ENCODE measurements at places on chromosomes 5 and 9. TPM values are rescaled to one million over a fixed set of nuclear protein-coding genes. Genes with fewer than 3 reads are reported as not detected.

DNA sequence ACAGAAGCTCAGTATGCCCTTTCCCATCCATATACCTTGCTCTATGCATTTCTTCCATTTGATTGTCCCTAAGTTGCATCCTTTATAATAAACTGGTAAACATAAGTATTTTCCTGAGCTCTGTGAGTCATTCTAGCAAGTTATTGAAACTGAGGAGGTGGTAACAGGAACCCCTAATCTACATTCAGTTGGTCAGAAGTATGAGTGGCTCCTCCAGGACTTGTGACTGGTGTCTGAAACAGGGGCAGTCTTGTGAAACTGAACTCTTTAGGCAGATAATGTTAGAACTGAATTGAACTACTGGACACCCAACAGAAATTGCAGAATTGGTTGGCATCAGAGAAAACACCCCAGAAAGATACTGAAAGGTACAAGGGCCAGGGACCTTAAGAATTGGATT lies 133.1 kb upstream of the POU5F2 start:
- DNase-seq: no peak

- DNase-seq: no peak
These were observed 40.5 kb downstream of the PTTG1 start for GRCh38 chr5:160462167-160462566.

DNA sequence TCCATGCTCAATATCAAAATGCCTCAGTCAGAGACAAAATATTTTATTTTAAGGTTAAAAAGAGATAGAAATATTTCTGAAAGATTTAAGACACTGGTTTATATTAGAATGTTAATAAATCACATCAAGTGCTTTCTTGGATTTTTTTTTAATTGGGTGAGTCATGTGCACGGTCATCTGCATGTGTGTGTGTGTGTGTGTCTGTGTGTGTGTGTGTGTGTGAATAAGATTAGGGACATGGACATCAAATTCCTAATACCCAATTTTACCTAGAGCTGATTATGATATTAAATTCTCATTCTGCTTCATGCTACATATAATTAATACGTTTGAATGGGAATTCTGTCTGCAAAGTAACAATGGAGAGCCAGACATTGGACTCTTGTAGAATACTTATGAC lies 122.9 kb downstream of the BASP1 start:
- DNase-seq: no peak

DNA sequence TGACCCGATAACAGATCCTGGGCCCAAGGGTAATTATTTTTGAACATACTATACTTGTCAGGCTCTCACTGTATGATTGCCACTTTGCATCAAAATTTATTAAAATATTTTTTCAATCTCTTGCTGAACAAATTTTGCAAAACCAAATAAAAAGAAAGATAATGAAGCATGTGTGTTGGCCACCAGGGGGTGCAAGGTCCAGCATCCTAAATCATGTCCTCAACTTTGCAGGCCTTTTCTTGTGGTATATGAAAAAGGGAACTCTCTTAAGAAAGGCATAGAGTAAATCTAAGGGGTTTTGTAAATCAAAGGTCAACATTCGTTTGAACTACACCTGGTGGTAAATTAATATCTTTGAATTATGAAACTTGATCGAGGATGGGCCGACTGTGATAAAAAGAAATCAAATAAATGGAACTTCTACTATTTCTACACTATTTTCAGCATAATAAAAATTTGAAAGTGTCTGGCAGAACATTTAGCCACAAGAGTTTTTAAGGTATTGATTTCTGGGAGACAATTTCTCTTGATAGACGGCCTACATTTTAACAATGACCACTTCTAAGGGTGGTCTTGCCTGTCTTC lies 676.5 kb downstream of the DMRTA1 start:
- DNase-seq: no peak

DNA sequence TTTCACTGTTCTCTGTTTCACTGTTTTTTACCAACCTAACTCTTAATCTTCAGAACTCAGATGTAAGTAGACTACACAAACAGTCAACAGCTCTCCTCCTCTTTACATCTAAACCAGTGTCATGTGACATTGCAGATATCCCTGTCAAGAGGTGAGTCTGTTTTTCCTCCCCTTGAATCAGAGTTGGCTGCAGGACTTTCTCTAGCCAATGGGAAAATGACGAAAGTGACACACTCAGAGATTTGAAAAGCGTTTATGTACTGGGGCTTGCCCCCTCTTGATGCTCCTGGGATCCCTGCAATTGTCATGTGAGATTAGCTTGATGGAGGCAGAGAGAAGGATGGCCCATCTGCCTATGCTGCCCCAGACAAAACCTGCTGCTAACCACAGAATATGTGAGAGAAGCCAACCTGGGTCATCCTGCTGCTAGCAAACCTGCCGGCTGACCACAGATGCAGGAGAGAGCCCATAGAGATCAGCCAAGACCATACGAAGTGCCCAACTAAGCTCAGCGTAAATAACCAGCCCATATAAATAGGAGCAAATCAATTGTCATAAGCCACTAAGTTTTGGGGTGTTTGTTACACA lies 111.1 kb downstream of the ASTN2 start:
- no peak for DNase-seq

- DNase-seq: no peak
These were observed 125.2 kb upstream of the CDH6 start for GRCh38 chr5:31068287-31068686.

PCDHB14 gene
- 3.7 TPM for total RNA-seq

DNA sequence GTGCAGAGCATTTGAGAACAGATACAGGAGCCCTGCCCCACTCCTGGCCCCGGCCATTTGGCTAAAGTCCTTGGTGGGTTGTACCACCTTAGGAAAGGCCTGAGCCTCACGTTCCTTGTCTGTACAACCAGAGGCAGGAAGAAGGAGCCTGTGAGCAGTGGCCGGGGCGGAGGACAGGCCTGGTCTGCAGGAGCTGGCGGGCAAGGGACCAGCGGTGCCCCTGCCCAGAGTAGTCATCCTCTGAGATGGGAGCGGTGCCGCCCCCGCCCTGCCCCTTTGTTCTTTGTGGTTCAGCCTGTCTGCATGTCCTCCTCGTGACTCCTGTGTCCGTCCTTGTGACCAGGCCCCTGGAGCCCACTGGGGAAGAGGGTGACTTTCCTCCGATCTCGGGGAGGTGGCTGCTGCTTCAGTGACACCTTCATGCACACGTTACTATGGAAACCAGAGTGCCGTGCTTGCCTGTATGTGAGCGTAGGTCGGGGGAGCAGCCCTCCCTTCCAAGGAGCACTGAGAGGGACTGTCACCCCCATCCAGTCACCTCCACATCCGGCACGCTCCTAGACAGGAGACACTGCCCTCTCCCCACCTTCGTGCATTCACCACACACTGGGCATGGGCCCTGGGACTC lies 42.9 kb downstream of the UNC5A start:
- DNase-seq: no peak

DNA sequence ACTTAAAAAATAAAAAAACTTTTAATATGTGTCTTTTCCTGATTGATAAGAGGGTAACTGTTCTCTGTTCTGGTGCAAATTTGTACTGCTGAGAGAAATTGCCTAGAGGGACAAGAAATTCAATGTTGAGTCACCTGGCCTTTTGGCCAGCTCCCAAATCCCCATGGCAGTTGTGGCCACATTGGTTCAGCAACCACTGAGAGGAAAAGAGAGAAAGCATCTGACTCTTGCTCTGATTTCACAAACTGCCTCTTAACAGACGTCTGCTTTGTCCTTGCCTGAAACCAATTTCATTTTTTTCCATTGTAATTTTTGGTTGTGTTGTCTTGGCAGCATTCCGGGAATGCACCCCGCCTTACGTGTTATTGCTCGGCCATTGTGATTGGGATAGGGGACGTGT lies 42.4 kb downstream of the NTRK2 start:
- no peak for DNase-seq

- no peak for DNase-seq
These were observed 127.8 kb downstream of the ZNF354C start for GRCh38 chr5:179187681-179188575.

DNA sequence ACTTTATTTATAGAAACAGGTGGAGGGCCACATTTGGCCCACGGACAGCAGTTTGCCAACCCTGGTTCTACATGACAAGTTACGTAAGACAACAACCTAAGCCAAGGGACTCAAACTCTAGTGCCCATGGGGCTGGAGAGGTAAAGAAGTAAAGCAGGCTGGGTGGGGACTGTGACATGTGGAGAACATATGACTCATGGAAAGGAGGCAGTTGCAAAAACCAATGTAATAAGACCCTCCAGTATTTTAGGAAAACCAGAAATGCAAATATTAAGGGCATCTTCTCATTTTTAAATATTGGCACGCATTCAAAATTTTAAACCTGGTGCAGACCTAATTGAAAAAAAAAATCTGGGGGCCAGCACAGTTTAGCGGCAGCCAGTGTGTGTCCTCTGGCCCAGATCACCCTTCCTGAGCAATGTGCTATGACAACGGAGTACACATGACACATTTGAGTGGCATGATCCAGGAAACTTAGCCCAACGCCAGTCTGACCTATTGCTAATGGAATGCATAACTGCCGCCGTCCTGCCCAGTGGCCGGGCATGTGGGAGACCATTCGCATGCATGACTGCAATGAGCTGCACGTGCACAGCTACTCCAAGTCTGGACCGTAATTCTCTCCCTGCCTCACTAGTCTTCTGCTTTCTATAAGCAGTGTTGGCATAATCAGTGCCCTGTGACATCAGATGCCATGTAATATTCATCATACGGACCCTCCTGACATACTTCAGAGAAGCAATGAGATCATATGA lies 97.2 kb downstream of the SH3TC2 start:
- DNase-seq: no peak

DNA sequence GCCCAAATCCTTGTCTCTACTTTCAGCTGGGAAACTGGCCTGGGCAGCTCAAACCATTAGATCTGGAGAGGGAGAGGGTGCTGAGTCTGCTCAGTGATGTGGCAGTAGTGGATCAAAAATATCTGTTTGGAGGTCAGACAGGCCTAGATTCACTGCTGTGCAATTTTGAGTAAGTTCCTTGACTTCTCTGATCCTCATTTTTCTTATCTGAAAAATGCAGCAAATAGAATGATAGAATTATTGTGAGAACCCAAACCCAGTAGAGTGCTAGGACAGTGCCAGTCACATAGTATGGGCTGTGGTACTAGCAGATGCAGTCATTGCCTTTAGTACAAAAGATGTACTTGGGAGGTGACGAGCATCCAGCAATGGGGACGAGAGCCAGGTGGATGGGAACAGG lies 50.2 kb downstream of the ARHGEF37 start:
- DNase-seq: no peak

DNA sequence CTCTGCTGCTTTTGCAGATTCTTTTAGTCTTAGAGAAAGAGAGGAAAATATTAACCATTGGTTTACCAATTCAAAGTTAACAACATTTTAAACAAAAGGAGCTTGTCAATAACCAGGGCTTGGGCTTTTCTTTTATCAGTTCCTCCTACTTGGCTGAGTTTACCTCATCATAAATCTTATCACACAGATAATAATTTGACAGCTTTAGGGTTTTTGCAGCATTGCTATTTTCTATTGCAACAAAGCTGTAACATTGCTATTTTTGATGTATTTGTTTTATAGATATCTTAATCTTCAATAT lies 9.8 kb upstream of the ABL1 start:
- no peak for DNase-seq

- DNase-seq: no peak
These were observed 513.4 kb downstream of the CSNK1G3 start for GRCh38 chr5:124025306-124025845.

BTNL8 gene
- total RNA-seq: 0.87 TPM

IRX1 gene
- 24.1 TPM for total RNA-seq

GRCh38 chr9:124011460-124012301 lies at the start of gene LHX2:
LHX2 (plus strand) TSS chr9:124011768; CDS start chr9:124012349, 581 bp downstream.
- peak; percentile 86 for DNase-seq

GPR151 gene
- not detected for total RNA-seq

DNAJC18 gene
- 9.4 TPM for total RNA-seq

DNA sequence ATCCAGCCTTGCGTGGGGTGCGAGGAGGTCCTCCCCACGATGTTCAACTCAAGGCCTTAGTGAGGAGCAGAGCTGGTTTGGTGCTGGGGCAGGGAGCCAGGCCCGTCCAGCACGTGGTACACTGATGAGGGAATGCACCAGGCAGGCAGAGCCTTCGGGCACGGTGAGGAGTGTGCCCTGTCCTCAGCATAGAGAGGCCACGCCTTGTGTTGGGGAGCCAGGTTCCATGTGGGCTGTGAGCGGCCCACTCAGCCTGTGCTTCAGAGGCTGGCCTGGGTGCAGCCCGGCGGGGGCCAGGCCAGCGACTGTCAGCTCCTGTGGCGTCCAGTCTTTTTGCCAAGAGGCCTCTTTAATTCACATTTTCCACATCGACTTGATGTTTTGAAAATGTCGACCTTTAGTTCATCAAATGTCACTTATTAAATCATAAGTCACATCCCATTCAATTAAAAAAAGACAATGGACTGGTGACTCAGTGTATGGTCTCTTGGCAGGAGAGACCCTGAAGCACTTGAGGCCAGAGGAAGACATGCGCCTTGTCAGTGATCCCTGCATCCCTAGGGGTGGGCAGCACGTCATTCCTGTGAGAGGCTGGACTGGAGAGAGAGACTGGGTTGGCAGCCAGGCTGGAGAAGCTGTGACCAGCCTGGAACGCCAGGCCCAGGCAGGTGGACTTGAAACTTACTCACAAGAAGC lies 21.7 kb downstream of the ERGIC1 start:
- no peak for DNase-seq

GRCh38 chr9:18920141-18921084 lies 112.6 kb downstream of the SAXO1 start:
- DNase-seq: no peak

- no peak for DNase-seq
These were observed 211.0 kb downstream of the SEC61B start for GRCh38 chr9:99433095-99433494.

DNA sequence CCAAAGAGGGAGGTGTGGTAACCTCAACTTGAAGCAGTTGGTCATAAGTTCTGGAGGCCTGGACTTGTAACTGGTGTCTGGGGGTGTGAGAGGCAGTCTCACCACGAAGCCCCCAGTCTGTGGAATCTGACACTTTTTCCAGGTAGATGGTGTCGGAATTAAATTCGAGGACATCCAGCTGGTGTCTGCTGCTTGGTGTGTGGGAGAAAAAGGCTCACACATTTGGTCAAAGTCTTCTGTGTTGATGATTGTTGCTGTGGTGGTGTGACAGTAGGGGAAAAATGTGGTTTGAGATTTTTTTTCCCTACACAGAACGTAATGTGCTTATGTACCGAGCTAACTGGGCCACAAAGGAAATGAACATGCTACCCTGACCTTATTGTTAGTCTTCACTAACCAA lies 251.9 kb downstream of the MAT2B start:
- DNase-seq: no peak
